ENCODE measurements at places on chromosomes 5 and 9.

DNA sequence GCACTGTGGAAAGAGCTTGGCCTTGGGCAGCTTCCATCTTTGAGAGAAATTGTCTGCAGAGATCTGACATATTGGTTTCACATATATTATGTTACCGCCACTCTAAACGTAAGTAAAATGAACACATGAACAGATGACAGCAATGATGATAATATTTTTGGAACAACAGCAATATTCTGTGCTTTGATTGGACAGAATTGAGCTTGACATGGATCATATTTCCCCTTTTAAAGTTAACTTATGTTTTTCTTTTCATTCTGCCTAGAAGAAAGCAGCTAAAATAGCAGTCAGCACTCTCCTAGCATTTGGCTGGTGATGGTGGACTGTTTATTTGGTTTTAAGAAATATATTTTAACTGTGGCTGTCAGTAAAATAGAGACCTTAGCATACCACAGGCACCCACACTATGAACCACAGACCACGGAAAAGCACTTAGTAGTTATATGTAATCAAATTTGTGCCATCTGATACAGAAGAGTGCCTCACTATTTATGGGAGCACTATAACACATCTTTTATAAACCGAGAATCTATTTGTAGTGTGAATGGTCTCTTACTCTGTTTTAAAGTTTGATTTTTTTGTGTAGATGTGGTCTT lies 1.8 kb upstream of the CFAP95 start:
- no peak for DNase-seq

DNA sequence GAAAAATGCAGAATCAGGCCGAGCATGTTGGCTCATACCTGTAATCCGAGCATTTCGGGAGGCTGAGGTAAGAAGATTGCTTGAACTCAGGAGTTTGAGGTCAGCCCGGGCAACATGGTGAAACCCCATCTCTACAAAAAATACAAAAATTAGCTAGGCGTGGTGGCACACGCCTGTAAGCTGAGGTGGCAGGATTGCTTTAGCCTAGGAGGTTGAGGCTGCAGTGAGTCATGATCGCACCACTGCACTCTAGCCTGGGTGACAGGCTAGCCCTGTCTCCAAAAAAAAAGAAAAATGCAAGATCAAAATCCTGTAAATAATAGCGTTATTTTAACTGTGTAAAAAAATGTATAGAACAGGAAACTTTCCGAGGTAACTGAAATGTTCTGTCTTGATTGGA lies 39.4 kb downstream of the RNF44 start:
- no peak for DNase-seq

DNA sequence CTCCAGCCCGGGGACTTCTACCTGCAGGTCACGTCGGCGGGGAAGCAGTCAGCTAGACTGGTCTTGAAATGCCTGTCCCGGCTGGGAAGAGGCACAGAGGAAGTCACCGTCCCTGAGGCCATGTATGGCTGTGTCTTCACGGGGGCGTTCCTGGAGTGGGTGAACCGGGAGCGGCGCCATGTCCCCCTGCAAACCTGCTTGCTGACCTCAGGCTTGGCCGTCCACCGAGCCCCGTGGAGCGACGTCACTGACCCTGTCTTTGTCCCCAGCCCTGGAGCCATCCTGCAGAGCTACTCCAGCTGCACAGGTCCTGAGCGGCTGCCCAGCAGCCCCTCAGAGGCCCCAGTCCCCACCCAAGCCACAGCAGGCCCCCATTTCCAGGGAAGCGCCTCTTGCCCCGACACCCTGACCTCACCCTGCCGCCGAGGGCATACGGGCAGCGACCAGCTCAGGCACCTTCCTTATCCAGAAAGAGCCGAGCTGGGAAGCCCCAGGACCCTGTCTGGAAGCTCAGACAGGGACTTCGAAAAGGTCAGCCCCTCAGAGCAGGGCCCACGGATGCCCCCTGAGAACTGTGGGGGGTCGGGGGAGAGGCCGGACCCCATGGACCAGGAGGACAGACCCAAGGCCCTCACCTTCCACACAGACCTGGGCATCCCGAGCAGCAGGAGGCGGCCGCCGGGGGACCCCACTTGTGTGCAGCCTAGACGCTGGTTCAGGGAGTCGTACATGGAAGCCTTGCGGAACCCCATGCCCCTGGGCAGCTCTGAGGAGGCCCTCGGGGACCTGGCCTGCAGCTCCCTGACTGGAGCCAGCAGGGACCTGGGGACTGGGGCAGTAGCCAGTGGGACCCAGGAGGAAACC lies 47.8 kb downstream of the PLEKHG4B start:
- DNase-seq: no peak

- DNase-seq: peak; percentile 77
These were observed 38.3 kb downstream of the FAM78A start for GRCh38 chr9:131237931-131238401.

DNA sequence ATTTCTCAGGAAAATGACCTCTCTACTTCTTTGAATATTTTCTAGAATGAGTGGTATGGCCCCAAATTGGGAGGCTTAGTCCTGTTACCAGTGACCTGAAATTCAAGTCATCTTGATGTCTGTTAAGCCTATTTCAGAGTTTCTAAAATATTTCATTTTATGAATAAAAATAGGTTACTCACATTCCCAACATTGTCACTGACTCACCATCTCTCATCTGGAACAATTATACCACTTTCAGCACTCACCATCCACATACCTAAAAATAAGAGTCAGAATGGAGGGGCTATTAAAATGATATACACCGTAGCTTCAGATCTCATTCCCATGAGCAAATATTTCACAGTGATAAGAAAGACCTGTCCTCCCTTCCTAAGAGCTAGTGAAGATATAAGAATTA lies 71.8 kb downstream of the KIAA1958 start:
- no peak for DNase-seq

Measured in stimulated activated CD8-positive, alpha-beta memory T cell treated with anti-CD3 and anti-CD28 coated beads, Interleukin-7, amount 100 ng/mL, for 4 hours (primary cell).